ENCODE measurements at places on chromosomes 5 and 9. TPM values are rescaled to one million over a fixed set of nuclear protein-coding genes. Genes with fewer than 3 reads are reported as not detected.
A peak's percentile ranks its signal among the peaks of the same experiment; 100 is the strongest.

GRCh38 chr5:16037121-16037845 is 142.3 kb downstream of the MARCHF11 start:
- DNase-seq: no peak

GRCh38 chr5:6713274-6714225 is at the start of gene TENT4A:
Gene TENT4A (plus strand): TSS chr5:6713432. CDS start chr5:6713984, 552 bp downstream.
- DNase-seq: no peak

- DNase-seq: no peak
Measured at GRCh38 chr9:91835632-91836031, 114.4 kb downstream of the ROR2 start.

DNA sequence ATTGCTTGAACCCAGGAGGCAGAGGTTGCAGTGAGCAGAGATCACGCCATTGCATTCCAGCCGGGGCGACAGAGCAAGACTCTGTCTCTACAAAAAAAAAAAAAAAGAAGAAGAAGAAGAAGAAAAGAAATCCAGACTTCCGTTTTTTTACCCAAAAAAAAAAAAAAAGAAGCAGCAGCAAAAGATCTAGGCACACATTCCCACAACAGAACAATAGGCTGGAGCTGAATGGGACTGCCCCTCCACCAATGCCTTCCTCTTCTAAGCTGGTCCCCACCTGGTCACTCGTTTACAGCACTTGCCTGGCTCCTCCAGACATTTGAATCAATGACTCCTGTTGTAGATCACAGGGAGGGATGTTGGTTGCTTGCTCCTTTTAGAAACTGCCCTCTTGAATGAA is 1.6 kb upstream of the LMAN2 start:
- no peak for DNase-seq

GRCh38 chr9:136231478-136232297 is 13.9 kb downstream of the QSOX2 start:
- DNase-seq: no peak

DNA sequence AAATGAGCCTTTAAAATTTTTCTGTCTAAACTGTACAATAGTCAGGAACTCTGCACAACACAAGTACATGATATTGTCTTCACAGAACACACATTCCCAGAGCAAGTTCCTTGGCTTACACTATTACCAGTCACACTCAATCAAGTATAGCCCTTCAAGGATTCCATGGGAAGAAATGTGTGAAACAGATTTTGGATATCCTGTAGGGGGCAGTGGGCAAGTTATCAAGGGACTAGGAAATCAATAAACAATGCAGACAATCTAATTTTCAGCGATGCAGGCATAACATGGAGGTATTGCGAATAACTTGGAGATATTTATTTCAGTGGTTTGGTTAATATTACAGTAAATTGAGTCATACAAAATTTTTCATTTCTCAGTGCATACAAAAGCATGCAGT is 1171.5 kb upstream of the NUDT12 start:
- no peak for DNase-seq

DNA sequence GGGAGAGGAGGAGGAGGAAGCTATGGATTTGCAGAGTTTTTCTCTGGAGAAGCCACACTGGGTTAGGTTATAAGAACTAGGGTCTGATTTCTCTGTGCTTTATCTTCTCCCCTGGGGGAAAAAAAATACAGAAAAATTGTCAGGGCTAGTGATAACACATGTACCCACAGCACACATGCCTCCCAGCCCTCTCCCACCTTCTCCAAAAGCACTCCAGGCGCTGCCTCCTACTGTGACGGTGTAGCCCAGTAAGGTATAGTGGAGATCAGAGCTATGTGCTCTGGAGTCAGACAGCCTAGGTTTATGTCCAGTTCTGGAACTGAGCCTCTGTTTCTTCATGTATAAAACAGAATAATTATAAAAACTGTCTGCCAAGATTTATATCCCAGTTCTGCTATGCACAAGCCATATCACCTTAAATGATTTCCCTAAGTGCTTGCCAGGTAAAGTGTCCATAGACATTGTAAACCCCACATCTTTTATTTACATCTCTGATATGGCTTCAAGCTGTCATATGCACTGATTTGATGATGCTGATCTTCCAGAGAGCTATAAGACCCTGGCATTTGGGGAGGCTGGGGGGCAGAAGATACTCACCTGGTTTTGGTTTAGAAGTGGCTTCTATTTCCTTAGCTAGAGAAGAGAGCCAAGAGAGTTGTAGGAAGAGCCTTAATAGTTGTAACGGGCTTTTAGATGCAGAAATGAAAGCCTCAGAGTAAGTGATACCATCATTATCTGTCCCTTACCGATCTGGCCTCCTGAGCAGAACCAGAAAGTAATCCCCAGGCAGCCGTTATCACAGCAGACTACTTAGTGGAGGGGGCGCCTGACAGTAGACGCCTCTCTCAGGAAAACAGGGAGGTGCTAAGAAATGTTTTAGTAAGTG is 7.6 kb downstream of the SLC1A3 start:
- no peak for DNase-seq

DNA sequence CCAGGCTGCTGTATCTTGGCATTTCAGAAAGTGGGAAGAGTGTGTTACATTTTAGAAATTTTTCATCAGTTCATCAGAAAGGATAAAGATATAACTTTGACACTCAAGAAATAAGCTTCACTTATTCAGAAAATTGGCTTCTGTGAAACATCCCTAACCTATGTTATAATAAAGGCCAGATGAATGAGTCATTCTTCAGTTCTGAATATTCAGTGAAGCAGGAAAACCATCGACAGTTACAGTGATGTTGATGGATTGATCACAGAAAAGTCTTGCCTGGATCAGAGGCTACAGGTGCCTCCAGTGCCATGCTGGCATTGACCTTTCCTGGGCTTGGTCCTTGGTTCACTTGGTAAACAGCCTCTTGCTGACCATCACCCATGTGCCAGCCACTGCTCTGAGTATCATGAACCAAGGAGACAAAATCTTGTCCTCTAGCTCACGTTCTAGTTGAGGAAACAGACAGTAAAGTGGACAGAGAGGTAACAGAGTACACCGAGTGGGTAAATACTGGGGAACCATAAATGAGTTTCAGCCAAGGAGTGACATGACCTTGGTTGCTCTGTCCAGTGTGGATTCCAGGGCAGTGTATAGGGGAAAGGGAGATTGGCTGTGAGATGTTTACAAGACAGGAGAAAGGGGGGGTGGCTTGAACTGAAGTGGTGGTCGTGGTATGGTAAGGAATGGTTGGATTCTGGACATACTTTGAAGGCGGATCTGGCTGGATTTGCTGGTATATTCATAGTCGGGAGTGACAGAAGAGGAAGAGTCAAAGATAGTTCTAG is 98.6 kb downstream of the AMBP start:
- no peak for DNase-seq

DNA sequence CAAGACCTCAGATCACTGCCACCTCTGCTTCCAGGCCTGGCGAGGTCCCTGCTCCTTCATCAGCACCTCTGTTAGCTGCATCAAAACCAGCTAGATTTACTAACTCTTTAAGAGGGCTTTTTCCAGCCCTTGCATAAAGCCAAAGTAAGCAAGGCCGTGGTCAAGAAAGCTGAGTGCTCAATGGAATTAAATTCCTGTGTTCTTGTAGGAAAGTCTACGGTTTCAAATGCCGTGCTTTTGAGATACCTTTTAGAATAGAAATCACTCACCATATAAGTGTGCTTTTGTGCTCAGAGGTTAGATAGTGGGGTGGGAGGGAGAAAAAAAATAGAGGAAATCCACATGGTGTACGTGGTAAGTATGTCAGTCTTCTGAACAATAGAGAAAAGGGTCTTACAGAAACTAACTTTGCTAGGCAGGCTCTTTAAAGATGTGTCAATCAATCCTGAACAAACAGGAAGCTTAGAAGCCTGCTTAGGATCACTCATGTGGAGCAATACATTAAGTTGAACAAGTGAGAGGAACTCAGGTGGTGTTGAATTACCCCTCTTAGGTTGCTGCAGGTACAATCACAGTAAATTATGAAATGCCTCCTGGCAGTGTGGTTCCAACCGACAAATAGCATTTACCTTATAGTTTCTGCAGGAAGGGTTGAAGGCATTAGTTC is 79.7 kb downstream of the SEMA6A start:
- DNase-seq: no peak

GRCh38 chr9:136089697-136090045 is 5.4 kb downstream of the NACC2 start:
- DNase-seq: no peak

DNA sequence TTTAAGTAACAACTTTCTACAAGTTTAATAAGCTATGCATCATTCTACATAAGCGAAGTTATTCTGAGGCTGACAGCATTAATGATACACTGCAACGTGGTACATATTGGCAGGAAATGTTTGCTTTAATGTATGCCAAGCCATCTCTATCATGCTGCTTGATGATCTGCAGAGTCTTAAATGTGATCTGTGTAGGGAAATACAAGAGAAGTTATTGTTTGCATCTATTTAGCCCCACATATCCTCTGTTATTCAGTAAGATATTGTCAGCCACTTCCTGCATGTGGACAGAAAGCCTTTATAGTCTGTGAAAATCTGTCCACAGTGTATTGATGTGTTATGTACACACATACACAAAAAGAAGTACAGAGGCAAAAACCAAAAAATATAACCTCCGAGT is 193.1 kb upstream of the FREM1 start:
- no peak for DNase-seq

GRCh38 chr9:36023260-36024048 is 13.3 kb upstream of the RECK start:
- DNase-seq: peak; percentile 58

- DNase-seq: no peak
Measured at GRCh38 chr5:156149213-156149612, 177.8 kb upstream of the SGCD start.

ANKRD31 gene
- total RNA-seq: 0.39 TPM

ABLIM3 gene
- total RNA-seq: 2.4 TPM

MAMDC2 gene
- total RNA-seq: 0.21 TPM

ADAMTS13 gene
- 6.0 TPM for total RNA-seq

C9orf40 gene
- 12.7 TPM for total RNA-seq

FRMPD1 gene
- 0.11 TPM for total RNA-seq

ICE1 gene
- 35.1 TPM for total RNA-seq
